ENCODE measurements at places on chromosomes 7 and 10. TPM values are rescaled to one million over a fixed set of nuclear protein-coding genes. Genes with fewer than 3 reads are reported as not detected.

The TRIM73 gene
- 0.88 TPM for total RNA-seq

The ARHGEF35 gene
- total RNA-seq, result 0.32 TPM

The MRLN gene
- total RNA-seq, result not detected

The ITIH5 gene
- 1.8 TPM for total RNA-seq

Measured in bladder microvascular endothelial cell (primary cell).